CD4-positive, alpha-beta T cell treated with Interleukin-4 for 1 hour (primary cell): ENCODE measurements at places on chromosomes 1 and 21.
A peak's percentile ranks its signal among the peaks of the same experiment; 100 is the strongest.

- no peak for DNase-seq
Observed at GRCh38 chr1:45623972-45624371, at the start of gene CCDC17. Gene CCDC17 (minus strand): TSS chr1:45624054. CDS start chr1:45623909, 145 bp downstream.

DNA sequence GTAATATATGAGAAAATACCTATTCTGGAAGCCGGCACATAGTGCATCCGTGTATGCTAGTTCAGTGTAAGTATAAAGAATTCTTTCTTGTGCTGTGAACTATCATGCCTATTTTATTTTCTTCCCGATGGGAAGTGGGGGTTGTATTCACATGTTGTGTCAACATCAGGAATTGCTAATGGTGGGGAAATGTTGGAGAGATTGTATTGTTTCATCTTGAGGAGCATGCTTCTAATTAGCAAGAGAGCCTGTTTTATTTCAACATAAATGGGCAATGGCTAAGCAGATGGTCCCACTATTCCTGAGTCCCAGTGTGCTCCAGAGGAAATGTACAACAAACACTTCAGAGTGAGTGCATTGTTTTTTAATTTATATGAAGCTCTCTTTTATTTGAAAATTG lies 485.2 kb downstream of the PLPP3 start:
- DNase-seq, result no peak

GRCh38 chr1:152878042-152878441 lies at the start of gene SMCP:
Gene SMCP (plus strand): TSS chr1:152878322. CDS start chr1:152884423, 6,101 bp downstream.
- no peak for DNase-seq

- DNase-seq, result no peak
Observed at GRCh38 chr21:31111093-31111492, 72.8 kb upstream of the KRTAP19-8 start.

- no peak for DNase-seq
Observed at GRCh38 chr1:40659649-40659947, 5.9 kb downstream of the RIMS3 start.

GRCh38 chr1:29033829-29034466 lies 89.8 kb downstream of the TMEM200B start:
- DNase-seq, result peak; percentile 67

DNA sequence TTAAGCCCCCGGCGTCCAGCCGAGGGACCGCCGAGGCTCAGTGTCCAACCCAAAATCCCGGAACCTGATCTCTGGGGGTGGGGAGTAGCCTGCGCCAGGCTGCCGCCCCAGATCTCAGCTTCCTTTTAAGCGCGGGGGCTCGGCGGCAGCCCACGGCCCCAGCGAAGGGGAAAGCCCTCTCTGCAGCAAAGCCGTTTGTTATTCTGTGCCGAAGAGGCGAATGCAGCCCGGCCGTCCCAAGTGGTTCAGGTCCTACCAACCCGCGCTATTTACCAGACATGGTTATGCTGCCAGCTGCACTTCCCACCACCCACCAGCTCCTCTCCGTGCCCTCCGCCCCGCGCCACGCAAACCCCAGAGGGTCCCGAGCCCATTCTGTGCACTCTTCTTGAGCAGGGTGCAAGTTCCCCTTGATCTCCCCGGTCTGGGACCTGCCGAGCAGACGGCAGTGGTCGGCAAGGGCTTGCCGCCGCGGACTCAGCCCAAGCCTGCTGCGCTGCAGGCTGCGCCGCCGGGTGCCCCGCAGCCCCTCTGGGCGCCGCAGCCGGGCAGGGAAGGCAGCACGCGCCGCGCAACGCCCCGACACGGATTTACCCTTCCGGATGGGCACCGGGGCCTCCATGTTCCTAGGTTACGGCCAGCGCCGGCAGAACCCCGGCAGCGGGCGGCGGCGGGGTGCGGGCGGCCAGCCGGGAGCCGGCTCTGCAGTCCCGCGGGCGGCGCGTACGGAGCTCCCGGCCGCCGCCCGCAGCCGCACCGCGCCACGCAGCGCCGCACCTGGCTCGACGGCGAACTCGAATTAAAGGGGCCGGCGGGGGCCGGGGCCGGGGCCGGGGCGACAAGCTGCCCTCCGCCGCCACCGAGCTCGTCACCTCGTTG lies 738 bp upstream of the KCNA2 start:
- DNase-seq, result no peak

DNA sequence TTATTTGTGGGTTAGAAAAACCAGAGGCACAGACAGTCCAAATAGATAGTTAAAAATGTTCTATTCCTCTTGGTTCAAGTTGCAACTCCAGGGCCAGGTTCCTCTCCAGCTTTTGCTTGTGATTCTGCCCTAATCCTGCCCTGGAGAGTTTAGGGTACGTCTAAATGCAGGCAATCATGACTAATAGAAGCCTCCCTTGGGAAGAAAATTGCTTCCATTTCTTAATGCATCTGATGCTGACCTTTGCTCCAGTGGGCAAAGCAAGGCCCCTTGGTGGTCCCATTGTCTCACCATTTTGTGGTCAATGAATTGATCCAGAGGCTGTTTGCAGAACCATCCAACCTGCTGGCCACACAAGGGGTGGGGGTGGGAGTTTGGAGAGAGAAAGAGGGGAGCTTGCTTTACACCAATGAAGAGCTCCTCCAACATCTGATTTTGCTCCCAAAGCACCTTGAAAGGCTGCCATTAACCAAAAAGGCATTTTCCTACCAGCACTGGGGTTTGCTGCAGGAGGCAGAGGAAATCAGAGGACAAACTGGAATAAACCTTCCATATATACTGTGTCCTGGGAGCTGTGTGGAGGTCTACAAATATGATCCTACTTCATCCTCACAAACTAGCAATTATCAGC lies 31.3 kb downstream of the C8B start:
- DNase-seq, result no peak

GRCh38 chr1:10761503-10762152 lies 34.8 kb downstream of the CASZ1 start:
- no peak for DNase-seq

DNA sequence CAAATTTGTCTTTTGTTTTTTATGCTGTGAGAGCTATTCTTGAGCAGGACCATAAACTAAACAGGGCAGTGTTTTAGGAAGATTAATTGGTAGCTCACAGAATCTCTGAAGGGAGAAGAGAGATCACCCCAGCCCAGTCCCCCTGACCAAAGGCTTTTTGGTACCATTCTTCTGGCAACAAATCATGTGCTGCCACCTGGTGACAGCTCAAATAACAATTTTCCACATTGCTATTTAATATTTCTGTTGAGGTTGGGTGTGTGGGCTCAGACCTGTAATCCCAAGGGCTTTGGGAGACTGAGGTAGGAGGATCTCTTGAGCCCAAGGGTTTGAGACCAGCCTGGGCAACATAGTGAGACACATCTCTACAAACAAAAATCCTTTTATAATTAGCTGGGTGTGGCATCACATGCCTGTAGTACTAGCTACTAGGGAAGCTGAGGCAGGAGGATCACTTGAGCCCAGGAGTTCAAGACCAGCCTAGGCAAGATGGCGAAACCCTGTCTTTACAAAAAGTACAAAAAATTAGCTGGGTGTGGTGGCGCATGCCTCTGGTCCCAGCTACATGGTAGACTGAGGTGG lies 2.2 kb upstream of the TESK2 start:
- DNase-seq, result peak; percentile 70

- DNase-seq, result no peak
Observed at GRCh38 chr1:192747301-192747700, 61.5 kb upstream of the RGS2 start.

- DNase-seq, result no peak
Observed at GRCh38 chr1:25786887-25787759, 12.9 kb upstream of the SELENON start.

DNA sequence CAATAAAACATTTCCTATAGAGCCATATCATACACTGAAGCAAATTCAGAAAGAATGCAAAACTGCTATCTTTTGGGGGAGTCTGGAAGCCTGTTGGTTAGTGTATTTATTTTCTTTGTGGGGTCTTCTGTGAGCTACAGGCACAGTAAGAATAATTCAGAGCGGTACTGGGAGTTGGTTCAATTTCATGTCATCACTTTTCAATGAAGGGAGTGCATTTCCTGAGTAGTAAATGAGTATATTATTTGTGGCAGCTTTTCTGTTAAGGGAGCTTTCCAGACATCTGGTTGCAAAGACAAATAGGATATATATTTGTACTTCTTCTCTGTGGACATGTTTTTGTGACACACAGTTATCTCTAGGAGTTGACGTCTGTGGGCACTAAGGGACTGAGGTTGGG lies 130.6 kb downstream of the HUNK start:
- no peak for DNase-seq

- DNase-seq, result no peak
Observed at GRCh38 chr1:8016895-8017241, 9.2 kb downstream of the ERRFI1 start.

DNA sequence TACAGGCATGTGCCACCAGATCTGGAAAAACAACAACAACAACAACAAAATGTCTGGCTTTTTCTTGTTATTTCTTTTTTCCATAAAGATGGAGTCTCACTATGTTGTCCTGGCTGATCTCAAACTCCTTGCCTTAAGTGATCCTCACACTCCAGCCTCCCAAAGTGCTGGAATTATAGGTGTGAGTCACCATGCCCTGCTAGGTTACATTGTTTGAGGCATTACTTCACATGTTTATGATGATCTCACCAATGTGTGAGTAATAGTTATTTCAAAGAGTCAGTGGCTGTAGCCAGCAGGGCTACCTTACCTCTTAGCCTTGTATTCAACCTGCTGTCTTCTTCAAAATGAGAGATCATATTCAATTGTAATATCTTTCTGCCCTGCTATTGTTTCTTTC lies 445.7 kb downstream of the AMY1C start:
- no peak for DNase-seq

DNA sequence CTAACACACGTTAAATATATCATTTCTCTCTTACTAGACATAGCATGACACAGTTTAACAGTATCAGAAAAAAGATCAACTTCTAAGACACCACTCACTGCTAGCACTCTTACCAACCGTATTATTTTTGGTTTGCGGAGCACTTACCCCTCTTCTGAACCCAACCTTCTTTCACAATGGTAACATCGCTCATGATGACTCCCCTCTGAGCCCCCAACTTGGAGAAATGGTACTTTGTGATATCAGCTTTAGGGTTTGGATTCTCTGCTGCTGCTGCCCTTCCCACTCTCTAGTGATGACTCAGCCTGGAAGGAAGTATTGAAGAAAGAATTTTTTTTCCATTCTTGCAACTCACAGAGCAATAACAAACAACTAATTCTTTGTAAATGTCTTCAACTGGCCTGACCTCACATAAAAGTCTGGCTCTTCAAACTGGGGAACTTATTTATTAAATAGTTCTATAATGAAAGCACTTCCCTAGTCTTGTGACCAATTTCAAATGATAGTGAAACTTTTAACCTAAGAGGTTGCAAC lies 7.0 kb downstream of the AKT3 start:
- DNase-seq, result peak; percentile 19

DNA sequence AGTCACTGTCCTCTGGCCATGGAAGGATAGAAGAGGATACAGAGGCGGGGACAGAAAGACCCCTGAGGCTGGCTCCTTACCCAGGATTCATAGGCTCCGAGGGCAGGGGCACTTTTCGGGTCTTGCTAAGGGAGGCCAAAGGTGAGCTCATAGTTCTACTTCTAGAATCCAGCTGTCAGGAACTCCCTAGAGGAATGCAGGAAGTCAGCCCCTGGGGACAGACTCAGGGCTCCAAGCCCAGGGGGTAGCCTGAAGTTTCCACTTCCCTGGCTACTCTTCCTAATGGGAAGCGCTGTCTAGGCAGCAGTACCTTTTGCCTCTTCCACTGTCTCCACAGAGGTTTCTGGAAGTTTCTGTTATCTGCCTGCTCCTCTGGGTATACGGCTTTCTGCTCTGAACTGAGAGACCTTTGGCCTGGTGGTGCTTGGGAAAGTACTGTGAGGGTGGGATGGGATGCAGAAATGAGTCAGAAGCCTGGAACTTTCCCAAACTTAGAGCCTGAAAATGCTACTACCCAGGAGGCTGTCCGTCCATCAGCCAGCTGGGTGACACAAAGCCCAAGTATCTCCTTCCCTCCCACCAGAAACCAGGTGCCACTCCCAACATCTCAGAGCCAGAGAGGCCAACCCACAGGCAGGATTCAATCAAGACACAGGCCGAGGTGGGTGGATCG lies 3.6 kb downstream of the UBXN11 start:
- DNase-seq, result no peak

DNA sequence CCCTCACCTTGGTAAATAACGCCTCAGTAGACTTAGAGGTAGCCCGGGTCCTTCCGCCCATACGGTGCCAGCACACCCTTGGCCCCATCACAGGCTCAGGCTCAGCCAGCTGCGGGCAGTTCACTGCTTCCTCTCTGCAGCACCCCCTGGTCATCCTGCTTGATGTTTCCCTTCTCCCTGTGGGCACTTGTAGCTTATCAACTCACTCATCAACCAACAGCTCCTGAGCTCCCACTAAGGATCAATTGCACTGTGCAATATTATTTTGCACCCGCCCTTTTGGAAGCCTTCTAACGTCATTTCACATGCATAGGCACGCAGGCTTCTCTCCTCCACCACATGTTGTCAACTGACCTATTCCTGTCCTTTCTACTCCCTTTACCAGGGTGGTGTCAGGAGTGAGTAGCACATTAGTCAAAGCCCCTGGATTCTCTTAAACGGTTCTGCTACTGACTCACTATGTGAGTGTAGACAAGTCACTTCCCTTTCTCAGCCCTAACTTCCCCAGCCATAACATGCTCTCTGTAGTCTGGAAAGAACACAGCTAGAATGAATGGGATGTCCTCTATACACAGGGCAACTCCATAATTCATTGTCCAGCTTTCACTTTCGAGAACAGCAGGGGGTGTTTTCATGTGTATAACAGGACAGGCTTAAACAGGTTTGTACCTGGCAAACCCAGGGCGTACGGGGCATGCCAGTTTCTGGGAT lies 47.1 kb upstream of the IRF2BP2 start:
- peak; percentile 76 for DNase-seq

GRCh38 chr1:234544087-234544579 lies 65.2 kb upstream of the TARBP1 start:
- peak; percentile 31 for DNase-seq

- DNase-seq, result no peak
Observed at GRCh38 chr1:198540580-198540979, at the start of gene ATP6V1G3. Gene ATP6V1G3 (minus strand): TSS chr1:198540680. CDS start chr1:198540650, 30 bp downstream.
